ENCODE measurements at places on chromosomes 6 and 20. TPM values are rescaled to one million over a fixed set of nuclear protein-coding genes. Genes with fewer than 3 reads are reported as not detected.

The SLC13A3 gene
- polyA plus RNA-seq: 0.19 TPM

The DDO gene
- polyA plus RNA-seq: 0.08 TPM

DNA sequence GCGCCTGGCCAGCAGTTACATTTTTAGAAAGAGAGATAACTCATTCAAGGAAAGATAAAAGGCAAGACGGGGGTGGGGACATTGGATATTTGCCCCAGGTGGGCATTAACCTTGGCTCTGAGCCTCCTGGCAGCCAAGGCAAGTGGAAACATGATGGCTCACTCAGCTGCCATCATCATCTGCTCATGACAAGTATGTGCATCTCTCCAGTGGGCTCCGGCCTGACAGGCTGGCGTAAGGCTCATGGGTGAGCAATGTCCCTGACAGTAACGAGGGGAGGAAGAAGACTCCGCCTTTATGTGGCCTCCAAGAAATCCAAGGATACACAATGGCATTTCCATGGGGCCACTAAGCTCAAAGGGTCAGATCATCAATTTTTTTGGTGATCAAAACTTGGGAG, 13.3 kb downstream of the ANKRD60 start:
- no peak for DNase-seq

DNA sequence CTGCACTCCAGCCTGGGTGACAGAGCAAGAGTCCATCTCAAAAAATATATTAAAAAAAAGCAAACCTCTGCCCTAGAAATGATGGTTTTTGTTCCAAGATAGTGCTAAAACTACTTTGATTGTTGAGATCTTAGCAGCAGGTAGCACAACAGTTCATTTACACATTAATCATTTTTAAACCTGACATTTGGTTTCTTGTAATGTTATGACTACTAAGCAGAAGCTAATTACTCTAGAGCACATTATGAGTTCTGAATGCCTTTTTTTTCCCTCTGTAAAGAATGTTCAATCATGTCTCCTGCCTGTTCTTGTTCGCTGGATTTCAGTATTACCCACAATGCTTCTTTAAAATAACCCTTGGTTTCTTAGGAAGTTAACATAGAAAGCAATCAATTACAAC, 24.7 kb upstream of the PHF3 start:
- DNase-seq: no peak

DNA sequence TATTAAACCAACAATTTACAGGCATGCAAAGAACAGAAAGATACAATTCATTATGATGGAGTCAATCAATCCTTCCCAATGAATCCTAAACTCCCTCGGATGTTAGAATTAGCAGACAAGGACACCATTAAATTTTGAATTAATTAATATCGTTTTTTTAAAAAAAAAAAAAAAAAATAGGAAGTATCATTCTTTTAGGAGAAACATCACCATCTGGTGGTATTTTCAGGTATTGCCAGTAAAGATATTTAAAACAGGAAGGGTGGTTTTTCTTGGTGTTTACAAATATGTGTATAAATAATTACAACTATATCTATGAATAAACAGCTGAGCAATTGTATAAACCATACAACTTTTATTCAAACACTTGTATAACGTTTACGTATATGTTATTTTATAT, 564.4 kb downstream of the HAO1 start:
- peak; percentile 31 for DNase-seq

- DNase-seq: no peak
Observed at GRCh38 chr20:32559753-32560380, 25.3 kb downstream of the NOL4L start.

DNA sequence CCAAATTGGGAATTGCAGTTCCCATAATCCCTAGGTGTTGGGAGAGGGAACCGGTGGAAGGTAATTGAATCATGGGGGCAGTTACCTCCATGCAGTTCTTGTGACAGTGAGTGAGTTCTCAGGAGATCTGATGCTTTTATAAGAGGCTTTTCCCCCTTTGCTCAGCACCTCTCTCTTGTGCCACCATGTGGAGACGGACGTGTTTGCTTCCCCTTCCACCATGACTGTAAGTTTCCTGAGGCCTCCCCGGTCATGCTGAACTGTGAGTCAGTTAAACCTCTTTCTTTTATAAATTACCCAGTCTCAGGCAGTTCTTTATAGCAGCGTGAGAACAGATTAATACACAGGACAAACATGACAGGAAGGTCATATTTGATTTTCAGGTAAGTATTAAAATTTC, 25.3 kb upstream of the HECA start:
- no peak for DNase-seq

- no peak for DNase-seq
Observed at GRCh38 chr6:159819932-159820640, 20.0 kb downstream of the PNLDC1 start.

- no peak for DNase-seq
Observed at GRCh38 chr6:18209539-18210197, 54.4 kb downstream of the KDM1B start.

DNA sequence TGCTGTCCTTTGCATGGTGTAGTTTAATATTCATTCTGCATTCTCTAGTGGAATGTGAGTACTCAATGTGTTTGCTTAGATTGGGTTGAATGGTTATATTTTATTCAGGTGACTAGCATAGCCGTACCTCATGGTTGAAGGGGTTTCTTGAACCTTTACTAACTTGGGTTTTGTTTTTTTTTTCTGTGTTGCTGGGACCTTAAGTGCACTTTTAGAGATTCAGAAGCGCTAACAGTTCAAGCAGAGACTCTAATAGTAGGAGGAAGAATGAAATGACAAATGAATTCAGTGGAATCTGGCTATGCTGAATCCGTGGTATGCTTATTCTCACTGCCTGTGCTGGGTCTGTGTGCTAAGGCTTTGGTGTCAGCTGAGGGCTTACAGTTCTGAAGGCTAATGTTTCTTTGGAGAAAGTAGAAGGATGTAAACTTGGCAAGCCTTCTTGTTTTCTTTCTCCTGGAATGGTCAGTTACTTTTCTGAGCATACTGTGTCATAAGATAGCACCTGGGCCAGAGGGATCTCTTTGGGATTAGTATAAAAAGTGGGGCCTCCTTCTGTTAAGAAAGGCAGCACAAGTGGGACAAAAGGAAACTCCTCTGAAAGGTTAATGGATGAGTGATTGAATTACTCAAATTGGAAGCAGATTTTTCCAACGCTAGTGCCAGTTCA, 28.7 kb downstream of the RNF144B start:
- no peak for DNase-seq

Measured in A549 (cell line).